ENCODE measurements at places on chromosomes 5 and 9. TPM values are rescaled to one million over a fixed set of nuclear protein-coding genes. Genes with fewer than 3 reads are reported as not detected.

BNC2 gene
- under 0.01 TPM for total RNA-seq

AGTPBP1 gene
- 35.9 TPM for total RNA-seq

SMIM33 gene
- not detected for total RNA-seq

IFNA21 gene
- total RNA-seq: not detected

NEUROG1 gene
- not detected for total RNA-seq

CHSY3 gene
- under 0.01 TPM for total RNA-seq

AHRR gene
- 1.0 TPM for total RNA-seq

TSSK1B gene
- total RNA-seq: under 0.01 TPM

FABP6 gene
- 0.64 TPM for total RNA-seq

ALDH1A1 gene
- total RNA-seq: 32.2 TPM

RGS7BP gene
- total RNA-seq: not detected

ZFP37 gene
- 0.68 TPM for total RNA-seq

SHB gene
- total RNA-seq: 17.1 TPM

SCGB3A2 gene
- total RNA-seq: not detected

KIF12 gene
- under 0.01 TPM for total RNA-seq

FAF2 gene
- total RNA-seq: 49.6 TPM

ATOSB gene
- total RNA-seq: 28.3 TPM

GKAP1 gene
- 0.34 TPM for total RNA-seq

CAMK4 gene
- total RNA-seq: 0.07 TPM

SNX2 gene
- 69.9 TPM for total RNA-seq

MLANA gene
- total RNA-seq: not detected

ARL15 gene
- total RNA-seq: 23.6 TPM

GRIN3A gene
- total RNA-seq: not detected

NOL8 gene
- 50.8 TPM for total RNA-seq

ADAMTS13 gene
- 3.8 TPM for total RNA-seq

FOXD1 gene
- total RNA-seq: 13.0 TPM

ZNF622 gene
- total RNA-seq: 49.7 TPM

ADAMTS12 gene
- total RNA-seq: under 0.01 TPM

SLC6A19 gene
- total RNA-seq: not detected

GPR21 gene
- 1.4 TPM for total RNA-seq

SPINK7 gene
- total RNA-seq: 37.3 TPM

IL7R gene
- 0.50 TPM for total RNA-seq

RASGEF1C gene
- not detected for total RNA-seq

ESM1 gene
- not detected for total RNA-seq

INSL4 gene
- total RNA-seq: not detected

ACTBL2 gene
- total RNA-seq: not detected

FAM151B gene
- 2.8 TPM for total RNA-seq

GLDC gene
- total RNA-seq: 0.07 TPM

TYRP1 gene
- not detected for total RNA-seq

INSL6 gene
- not detected for total RNA-seq

C5orf52 gene
- total RNA-seq: not detected

MRRF gene
- 54.7 TPM for total RNA-seq

Measured in nasal cavity respiratory epithelium epithelial cell of viscerocranial mucosa (primary cell).